Breast epithelium (tissue), 4 donors: ENCODE measurements at places on chromosomes 3 and 15. TPM values are rescaled to one million over a fixed set of nuclear protein-coding genes. Genes with fewer than 3 reads are reported as not detected.

- no peak overlapping the region for H3K4me3 ChIP-seq
- H3K27me3 ChIP-seq = no peaks in the 10 kb centered on the region
- no peak for DNase-seq
- no peak overlapping the region for H3K27ac ChIP-seq
- peaks cover 4% of the 10 kb centered on the region for H3K36me3 ChIP-seq
These were observed 39.8 kb upstream of the SGO1 start for GRCh38 chr3:20225769-20226168.

DNA sequence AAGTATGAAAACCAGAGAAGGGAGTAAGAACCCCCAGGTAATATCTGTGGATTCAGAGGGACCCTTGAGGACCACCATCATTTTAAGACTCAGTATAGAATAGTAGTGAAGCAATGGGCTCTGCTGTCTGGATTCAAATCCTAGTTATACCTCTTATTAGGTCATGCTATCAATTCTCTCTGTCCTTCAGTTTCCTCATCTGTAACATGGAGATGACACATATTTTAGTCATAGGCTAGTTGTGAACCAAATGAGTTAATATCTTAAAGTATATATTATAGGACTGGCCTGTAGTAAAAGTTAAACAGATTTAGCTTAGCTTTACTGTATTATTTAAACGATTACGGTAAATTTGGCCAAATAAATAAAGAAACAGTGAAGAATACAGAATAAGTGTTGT is 177.3 kb upstream of the GOLIM4 start:
- H3K27ac ChIP-seq = no peak overlapping the region
- no peaks in the 10 kb centered on the region for H3K36me3 ChIP-seq
- DNase-seq = no peak
- H3K4me1 ChIP-seq = no peaks in the 10 kb centered on the region

DNA sequence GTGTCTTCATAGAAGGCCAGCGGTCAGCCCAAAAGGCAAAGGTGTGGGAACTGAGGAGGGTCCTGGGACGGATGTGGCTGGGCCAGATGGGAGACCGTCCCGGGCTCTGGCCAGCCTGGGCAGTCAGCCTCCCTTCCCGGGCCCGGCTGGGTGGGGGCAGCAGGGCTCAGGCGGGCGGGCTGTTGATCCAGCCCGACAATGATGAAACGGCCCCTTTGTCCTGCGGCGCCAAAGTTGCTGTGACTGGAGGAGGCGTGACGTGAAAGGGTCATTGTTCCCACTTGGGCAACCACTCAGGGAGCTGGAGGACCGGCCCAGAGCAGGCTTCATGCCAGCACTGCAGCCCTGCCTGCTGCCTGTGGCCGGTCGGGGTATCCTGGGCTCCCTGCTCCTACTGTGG is 16.5 kb downstream of the DUSP7 start:
- H3K27ac ChIP-seq = peak overlapping the region; percentile 91
- no peak overlapping the region for H3K4me3 ChIP-seq

GRCh38 chr3:158568784-158569183 is 2.2 kb upstream of the MLF1 start:
- H3K4me3 ChIP-seq = no peak overlapping the region
- H3K27ac ChIP-seq = no peak overlapping the region
- H3K4me1 ChIP-seq = no peaks in the 10 kb centered on the region
- no peak for DNase-seq

USF3 gene
- 38.9 TPM for total RNA-seq

DNA sequence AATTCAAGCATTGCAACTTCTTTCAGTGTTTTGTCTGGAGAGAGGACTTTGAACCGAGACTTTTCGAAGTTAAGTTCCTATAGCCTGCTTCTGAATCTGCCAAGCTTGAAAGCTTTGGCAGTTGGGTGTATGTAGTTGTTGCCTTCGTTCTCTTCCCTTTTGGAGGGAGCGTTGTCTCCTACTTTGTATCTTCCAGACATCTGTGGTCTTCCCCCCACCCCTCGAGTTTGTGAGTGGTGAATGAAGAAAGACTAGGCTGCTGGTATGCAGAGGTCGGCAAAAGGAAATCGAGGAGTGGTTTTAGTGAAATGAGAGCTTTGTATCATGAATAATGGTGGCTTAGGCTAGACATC is 1.3 kb downstream of the CTNNB1 start:
- H3K4me3 ChIP-seq = peak overlapping the region; percentile 96
- H3K4me1 ChIP-seq = no peaks in the 10 kb centered on the region
- no peak for DNase-seq
- H3K27ac ChIP-seq = peak overlapping the region; percentile 100
